Bone marrow (tissue), 2 donors: ENCODE measurements at places on chromosomes 1 and 21.
A peak's percentile ranks its signal among the peaks of the same experiment; 100 is the strongest.

DNA sequence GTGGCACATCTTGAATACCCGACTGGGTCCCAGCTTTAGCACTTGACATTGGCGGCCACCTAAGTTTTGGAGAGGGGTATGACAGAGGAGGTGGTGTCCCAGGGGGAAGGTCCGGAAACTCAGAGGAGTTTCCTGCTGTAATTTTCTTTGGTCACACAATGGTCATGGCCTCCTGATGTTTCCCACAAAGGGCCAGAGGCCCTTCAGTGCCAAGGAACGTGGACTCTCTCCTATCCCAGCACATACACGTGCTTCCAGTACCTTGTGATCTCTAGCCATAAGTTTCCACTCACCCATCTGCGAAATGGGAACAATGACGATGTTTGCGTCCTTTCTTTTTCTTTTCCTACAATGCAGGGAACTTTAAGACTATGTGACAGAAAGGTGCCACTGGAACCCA lies 13.2 kb downstream of the CAPN2 start:
- DNase-seq, result no peak

DNA sequence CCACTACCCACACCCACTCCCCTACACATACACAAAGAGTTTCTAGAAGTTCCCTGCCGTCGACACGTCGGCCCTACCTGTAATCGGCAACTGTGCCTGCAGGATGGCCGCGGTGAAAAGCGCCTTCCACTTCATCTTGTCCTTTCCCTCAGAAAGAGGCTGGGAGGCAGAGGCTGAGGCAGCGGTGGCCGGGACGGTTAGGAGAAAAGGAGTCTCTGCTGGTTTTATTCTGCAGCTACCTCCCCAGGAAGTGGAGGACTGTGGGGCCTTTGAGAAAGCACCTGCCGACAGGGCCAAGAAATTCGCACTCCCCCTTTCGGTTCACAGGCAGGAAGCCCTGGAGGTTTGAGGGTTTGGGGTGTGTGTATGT lies at the start of gene CD247:
Gene CD247, minus strand, starts transcription at position 199 of the 370 bp plus-strand sequence. Its CDS starts 64 bp downstream, at position 135.
- DNase-seq, result no peak

DNA sequence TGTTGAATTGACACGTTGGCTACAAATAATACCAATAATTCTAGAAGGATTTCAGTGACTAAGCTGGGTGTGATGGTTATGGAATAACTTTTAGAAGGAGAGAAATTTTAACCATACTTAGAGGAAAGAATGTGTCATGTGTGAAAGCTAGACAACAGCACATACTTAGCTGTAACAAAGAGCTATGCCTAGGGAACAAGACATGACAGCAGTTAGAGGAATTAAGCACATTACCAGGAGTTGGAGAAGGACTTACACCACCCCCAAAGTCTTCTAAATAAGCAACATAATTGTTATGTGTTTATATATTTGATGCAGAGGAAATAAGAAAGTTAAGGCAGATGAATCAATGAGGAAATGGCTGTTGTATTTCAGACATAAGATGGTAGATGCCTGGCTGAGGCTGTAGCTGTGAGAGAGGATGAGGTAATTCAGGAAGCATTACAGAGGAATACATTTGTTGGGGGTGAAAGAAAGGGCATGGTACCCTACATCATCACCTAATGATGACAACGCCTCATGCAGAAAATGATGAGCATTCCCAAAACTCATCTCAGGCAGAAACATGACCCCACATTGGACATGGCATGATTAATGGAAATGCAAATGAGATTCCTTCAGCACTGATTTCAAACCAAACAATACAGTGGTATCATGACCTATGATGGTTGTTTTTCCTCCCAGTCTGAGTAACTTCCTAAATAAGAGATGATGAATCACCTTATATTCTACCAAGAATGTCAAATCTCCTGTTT lies 211.5 kb downstream of the LHX8 start:
- no peak for DNase-seq

- DNase-seq, result no peak
Observed at GRCh38 chr1:207027206-207027777, 5.3 kb downstream of the C1orf116 start.

DNA sequence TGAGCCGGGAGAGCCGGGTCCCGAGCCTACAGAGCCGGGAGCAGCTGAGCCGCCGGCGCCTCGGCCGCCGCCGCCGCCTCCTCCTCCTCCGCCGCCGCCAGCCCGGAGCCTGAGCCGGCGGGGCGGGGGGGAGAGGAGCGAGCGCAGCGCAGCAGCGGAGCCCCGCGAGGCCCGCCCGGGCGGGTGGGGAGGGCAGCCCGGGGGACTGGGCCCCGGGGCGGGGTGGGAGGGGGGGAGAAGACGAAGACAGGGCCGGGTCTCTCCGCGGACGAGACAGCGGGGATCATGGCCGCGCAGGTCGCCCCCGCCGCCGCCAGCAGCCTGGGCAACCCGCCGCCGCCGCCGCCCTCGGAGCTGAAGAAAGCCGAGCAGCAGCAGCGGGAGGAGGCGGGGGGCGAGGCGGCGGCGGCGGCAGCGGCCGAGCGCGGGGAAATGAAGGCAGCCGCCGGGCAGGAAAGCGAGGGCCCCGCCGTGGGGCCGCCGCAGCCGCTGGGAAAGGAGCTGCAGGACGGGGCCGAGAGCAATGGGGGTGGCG lies 371 bp downstream of the ARID1A start:
- no peak for DNase-seq

GRCh38 chr1:114524944-114525343 lies 13.9 kb upstream of the TRIM33 start:
- no peak for DNase-seq

DNA sequence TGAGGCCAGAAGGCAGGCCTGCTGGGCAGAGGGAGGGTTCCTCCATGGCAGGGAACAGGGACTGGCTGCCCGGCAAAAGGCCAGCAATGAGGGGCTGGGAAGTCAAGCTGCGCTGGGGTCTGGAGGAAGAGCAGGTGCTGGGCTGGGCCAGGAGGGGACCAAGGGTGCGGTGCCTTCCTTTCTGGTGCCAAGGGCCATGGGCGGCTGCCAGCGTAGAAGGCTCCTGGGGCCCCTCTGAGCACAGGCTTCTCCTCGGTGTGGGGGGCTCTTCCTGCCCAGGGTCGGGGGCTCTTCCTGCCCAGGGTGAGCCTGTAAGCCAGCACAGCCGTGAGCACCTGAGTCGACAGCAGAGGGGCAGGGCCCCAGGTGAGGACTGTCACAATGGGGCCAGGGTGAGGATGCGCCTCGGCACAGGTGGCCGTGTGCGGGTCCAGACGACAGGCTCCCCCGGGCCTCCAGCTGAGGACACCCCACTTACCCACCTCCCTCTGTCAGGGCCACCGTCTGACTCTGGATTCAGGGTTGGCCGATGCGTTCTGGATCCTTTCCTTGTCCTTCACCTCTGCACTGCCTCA lies 10.7 kb upstream of the DNMT3L start:
- no peak for DNase-seq

- DNase-seq, result no peak
Observed at GRCh38 chr21:35309316-35309715, 260.2 kb upstream of the RUNX1 start.

- DNase-seq, result no peak
Observed at GRCh38 chr1:236888126-236888525, 93.0 kb downstream of the MTR start.

- no peak for DNase-seq
Observed at GRCh38 chr1:172446547-172446946, 2.7 kb upstream of the PIGC start.

- no peak for DNase-seq
Observed at GRCh38 chr1:224185208-224185607, 2.2 kb downstream of the DEGS1 start.

GRCh38 chr1:109508873-109509175 lies 703 bp downstream of the AMIGO1 start:
- no peak for DNase-seq

DNA sequence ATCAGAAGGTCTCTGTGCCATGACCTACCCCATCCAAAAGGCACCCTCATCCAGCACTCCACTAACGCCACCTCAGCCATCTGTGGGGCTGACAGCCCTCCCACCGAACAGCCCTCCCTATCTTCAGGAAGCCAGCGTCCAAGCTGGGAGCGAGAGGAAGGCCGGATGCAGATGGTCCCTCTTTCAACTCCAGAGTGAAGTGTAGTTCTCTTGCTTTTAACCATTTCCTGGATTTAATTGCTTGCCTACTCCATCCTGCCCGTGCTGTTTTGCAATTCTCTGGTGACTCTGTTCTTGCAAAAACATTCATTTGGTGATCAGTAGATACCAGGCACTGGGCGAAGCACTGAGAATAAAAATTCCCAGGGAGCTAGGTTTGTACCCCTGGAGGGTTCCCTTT lies 8.2 kb upstream of the DYRK1A start:
- peak; percentile 100 for DNase-seq

DNA sequence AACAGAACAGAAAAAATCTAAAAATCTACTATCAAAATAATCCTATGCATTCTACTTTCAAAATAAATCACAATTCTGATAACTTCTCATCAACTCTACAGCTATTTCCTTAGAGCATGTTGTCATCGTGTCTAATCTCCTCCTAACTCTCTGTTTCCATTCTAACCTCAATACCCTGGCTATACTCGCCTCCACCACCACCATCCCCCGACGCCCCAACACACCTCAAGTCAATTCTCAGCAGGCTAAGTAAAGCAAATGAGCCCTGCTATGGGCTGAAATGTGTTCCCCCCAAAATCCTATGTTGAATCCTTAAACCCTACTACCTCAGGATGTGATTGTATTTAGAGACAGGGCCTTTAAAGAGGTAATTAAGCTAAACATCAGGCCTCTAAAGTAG lies 34.6 kb downstream of the NRDC start:
- no peak for DNase-seq

GRCh38 chr1:8021676-8022266 lies 4.3 kb downstream of the ERRFI1 start:
- DNase-seq, result no peak

GRCh38 chr1:3895279-3895950 lies 4.7 kb downstream of the C1orf174 start:
- DNase-seq, result no peak

- no peak for DNase-seq
Observed at GRCh38 chr1:33624991-33625870, 152.8 kb downstream of the ZSCAN20 start.

GRCh38 chr21:19724081-19724480 lies 1274.1 kb upstream of the NCAM2 start:
- DNase-seq, result no peak

DNA sequence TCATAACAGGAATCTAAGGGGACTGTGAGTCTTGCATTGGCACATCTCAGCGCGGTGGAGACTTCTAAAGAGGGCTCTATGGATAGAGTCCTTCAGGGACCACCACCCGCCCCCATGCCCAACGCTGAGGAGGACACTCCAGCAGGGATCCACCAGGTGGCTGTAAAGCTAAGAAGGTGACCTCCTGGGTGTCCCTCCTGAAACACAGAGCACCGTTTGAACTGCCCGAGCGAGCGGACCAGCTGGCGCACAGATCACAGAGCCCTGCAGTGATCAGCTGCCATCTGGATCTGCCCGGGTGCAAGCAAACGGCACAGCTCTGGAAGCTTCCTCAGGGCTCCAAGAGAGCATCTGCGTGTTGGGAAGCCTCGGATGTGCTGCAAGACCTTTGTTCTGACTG lies 51.3 kb upstream of the LYST start:
- DNase-seq, result no peak

DNA sequence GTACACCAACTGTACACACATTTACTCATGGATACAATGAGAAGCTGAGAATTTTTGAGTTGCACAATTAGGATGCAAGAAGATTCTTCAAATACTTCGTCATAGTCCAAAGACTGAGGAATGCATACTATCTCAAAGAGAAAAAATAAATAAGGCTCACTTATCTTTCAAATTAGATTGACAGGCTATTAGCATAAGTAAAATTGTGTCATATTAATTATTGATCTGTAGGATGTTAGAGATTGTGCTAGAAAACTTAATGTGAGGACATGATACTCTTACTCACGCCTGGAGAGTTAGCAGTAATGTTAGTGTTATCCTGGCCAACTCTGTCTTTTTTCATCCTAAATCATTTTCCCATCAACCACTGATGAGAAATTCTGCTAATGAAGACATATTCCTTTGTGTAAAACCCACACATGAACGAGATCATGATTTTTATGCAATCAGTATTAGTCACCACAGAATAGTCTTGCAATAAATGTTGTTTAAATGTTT lies 659.0 kb downstream of the LTN1 start:
- DNase-seq, result no peak

DNA sequence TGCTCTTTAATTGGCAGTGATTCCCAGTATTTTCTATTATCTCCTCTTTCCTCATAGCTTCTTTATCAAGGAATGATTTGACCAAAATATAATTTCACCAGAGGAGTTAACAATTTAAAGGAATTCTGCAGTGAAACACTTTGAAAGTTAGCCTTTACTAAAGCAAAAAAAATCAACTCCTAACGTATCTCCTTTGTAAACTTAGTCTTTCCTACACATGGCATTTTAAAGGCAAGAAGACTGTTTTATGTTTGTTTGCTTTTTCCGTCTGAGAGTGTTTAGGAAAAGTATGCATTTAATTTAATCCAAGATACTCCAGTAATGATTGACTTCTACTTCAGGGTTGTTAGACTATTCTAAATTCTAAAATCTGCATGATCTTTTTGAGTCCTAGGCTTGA lies 15.9 kb downstream of the ATP6V1G3 start:
- no peak for DNase-seq

DNA sequence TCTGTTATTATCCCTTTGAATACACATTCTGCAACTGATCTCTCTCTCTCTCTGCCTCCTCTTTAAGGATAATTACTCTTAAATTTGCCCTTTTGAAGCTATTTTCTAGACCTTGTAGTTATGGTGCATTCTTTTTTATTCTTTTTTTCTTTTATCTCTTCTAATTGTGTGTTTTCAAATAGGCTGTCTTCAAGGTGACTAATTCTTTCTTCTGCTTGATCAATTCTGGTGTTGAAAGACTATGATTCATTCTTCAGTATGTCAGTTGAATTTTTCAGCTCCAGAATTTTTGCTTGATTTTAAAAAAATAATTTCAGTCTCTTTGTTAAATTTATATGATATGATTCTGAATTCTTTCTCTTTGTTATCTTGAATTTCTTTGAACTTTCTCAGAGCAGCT lies 95.6 kb upstream of the GPR52 start:
- no peak for DNase-seq

- no peak for DNase-seq
Observed at GRCh38 chr21:29104239-29104708, 26.2 kb upstream of the MAP3K7CL start.

- no peak for DNase-seq
Observed at GRCh38 chr1:7611421-7612010, 159.6 kb upstream of the VAMP3 start.
